ENCODE measurements at places on chromosomes 5 and 9.

- no peak for DNase-seq
Measured at GRCh38 chr5:35166043-35166442, 64.2 kb downstream of the PRLR start.

- no peak for DNase-seq
Measured at GRCh38 chr5:14038341-14038959, 94.0 kb upstream of the DNAH5 start.

- DNase-seq = no peak
Measured at GRCh38 chr9:28934111-28934510, 1360.8 kb upstream of the C9orf72 start.

DNA sequence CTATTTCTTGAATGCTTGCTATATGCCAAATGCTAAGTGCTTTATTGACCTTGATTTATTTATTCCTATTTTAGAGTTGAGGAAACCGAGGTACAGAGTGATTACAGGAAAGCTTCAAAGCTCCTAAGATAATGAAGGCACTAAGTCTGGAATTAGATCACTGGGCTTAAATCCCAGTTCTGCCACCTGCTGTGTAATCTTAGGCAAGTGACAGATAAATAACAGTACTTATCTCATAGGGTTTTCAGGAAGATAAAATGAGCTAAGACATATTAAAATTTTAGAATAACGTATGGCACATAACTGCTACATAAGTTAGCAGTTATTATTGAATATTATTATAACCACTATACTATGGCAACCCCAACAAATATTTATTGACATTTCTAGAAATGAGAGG lies 843.8 kb downstream of the DTWD2 start:
- DNase-seq = no peak

DNA sequence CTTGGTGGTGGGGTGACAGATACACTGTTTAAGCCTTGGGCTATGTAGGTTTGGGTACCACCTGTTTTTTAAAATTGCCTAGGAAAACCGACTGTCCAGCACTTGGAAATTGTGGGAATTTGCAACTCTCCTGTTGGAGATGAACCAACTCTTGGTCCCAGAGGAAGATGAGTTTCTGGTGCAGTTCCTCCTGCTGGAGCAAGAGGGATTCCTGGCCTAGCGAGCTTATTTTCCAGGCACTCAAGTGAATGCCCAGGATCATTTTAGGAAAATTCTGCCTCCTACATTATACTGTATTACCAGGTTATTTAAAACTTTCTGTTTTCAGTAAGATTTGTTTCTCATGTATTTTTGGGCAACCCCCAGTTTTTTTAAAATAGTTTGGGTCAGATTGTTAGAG lies 33.7 kb downstream of the AP3S1 start:
- DNase-seq = peak; percentile 43

GRCh38 chr5:92641031-92641962 lies 939.7 kb downstream of the NR2F1-AS1 start:
- peak; percentile 45 for DNase-seq

- DNase-seq = peak; percentile 17
Measured at GRCh38 chr5:122715095-122715494, 59.8 kb upstream of the SNX2 start.

DNA sequence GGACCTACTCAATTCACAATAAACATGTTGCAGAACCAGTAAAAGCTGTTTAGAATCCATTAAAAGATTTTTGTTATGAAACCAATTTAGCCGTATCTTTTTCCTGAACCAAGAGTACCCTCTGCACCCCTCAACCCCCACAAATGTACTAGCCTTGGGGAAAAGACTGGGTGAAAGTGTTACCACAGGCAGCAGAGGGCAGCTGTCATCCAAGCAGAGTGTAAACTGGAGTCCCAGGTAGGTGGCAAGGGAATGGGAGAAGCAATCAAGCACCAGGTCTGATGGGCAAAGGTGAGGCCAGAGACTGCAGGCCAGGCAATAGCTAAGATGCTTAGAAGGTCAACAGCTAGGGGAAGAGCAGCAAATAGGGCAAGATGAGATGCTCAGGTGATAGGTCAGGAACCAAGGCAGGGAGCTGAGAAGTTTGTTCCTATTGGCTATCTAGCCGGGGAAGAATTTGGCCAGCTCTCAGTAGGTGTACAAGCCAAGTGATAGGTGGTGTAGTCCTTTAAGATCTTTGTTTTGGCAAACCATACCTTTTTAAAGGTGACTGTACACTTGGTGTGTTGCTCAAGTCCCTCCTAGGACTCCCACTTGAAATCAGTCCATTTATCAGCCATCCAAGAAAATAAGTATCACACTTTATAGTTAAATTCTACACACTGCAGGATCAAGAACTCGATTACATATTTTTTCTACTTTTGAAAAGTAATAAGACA lies 77.8 kb upstream of the CCDC112 start:
- peak; percentile 31 for DNase-seq

- DNase-seq = no peak
Measured at GRCh38 chr5:25707093-25707492, 1062.3 kb upstream of the CDH10 start.

DNA sequence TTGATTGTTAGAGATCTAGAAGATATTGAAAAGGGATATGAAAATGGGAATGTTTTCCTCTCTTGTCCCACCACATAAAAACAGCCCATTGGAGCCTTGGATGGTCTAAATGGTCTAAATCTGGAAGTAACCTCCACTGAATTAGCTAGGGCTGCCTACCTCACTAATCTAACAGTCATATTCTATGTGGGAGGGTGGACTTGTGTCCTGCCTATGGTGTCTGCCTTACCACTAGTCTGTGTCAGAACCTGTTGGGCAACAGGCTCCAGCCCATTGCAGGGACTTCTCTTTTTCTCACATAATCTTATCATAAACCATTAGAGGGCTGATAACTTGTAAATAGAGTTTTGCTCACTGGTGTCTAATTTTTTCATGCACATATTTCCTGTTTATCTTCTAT lies 548.8 kb upstream of the CDH18 start:
- DNase-seq = no peak

- no peak for DNase-seq
Measured at GRCh38 chr9:120265791-120266190, 314.2 kb downstream of the CDK5RAP2 start.

GRCh38 chr5:38582293-38582974 lies 26.0 kb upstream of the LIFR start:
- DNase-seq = peak; percentile 55

GRCh38 chr9:98961513-98962180 lies 17.9 kb downstream of the COL15A1 start:
- no peak for DNase-seq

DNA sequence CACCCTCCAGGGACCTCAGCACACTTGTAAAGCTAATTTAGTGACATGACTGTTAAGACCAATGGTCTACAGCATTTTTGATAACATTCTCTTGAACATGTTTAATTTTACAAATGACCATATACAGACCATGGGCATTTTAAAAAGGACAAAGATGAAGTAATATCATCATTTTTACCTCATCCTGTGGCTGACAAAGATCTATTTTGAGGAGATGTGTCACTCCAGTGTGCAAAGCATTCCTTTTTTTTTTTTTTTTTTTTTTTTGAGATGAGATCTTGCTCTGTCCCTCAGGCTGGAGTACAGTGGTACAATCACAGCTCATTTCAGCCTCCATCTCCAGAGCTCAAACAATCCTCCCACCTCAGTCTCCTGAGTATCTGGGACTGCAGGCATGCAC lies 118.2 kb upstream of the TBC1D2 start:
- DNase-seq = no peak

DNA sequence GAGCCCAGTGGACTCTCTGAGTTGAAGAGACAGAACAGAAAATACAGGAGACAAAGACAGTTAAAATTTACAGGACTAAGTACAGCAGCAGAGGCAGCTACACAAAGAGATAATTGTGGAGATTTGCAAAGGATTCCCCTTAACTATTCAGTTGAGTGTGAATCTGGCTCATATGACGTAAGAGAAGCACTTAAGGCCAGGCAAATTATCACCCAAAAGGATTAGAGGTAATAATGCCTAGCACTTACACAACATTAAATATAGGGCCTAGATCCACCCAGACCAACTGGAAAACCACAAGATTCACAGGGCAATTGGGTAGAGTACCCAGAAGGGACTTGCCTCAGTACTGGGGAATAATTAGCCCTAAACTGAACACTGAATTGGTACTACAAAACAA lies 41.3 kb downstream of the ADAMTS6 start:
- peak; percentile 90 for DNase-seq

DNA sequence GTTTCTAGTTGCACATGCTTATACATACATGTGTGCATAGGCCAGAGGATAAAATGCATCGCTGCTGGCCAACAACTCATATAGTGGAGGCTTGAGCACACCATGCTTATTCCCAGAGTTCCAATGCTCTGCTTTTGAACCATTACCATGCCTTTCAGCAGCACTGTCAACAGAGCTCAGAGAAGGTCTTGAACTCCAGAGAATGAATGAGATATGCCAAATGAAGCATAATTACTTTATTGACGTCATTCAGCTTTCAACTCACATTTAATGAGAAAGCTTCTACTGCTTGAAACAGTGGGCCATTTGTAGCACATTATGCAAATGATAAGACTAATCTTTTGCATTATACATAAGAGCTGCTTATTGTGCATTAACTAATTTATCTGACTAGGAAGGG lies 765.3 kb upstream of the GRAMD2B start:
- DNase-seq = peak; percentile 78

GRCh38 chr5:98735806-98736507 lies 37.5 kb upstream of the RGMB start:
- no peak for DNase-seq

DNA sequence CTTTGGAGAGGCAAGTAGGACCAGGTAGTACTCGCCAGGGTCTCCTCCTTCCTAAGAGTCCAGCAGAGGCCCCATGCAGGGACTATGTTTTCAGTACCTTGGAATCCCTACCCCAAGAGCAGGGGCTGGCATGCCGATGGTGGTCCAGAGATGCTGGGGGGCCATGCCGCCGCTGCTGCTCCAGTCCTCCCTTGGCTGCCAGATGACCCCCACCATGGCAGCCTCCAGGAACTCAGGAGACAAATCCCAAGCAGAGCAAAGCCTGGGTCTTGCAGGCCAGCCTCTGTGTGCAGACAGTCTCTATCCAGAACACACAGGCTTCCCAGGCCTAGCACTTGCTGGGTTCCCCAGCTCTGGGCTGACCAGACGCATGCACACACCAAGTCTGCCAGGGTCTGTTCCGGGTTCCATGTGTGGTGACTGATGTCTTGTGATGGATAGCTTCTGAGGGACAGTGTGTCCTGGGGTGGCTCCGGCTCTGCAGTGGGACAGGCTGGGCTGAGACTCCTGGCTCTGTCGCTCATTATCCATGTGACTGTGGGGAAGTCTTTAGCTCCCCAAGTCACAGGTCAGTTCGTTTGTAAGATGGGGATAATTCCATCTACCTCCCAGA lies 127.3 kb downstream of the CRB2 start:
- DNase-seq = no peak

DNA sequence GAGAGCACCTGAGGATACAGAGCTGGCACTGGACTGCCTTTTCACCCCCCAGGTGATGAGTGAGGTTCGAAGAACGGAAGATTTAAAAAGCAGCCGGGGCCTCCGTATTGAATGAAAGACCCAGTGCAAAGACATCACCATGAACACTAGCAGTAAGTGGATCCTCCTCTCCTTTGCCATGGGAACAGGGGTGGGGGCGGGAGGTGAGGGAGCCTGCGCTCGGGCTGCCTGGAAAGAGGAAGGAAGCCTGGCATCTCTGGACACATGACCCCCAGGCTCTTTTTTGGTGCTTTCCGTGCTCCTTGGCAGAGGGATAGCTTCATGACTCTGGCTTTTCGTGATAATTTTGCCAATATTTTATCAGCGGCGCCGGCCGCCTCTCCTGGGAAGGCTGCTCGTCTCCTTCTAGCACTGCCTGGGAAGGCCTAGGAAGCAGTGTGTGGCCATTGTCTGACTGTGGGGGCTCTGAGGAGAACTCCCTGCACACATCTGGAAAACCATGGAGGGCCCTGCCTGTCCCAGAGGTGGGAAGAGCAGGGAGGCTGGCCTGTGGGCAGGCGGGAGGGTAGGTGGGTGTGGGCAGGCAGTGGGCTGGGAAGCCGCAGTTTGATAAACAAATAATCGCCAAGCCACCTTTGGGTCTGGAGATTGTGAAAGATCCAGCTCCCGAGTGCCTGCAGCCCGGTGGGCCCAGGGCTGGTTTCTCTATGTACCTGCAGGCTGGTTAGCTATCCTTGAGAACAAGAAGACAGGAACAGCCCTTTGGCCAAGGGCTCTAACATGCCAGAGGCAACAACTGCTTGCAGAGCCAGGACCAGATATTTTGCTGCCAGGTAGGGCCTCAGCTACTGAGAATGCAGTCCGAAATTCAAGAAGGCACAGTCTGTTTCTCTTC lies 911 bp downstream of the ABLIM3 start:
- DNase-seq = no peak

GRCh38 chr5:10486511-10487344 lies 45.0 kb downstream of the ROPN1L start:
- DNase-seq = no peak

- DNase-seq = no peak
Measured at GRCh38 chr5:137703565-137703964, 32.3 kb downstream of the KLHL3 start.

- peak; percentile 45 for DNase-seq
Measured at GRCh38 chr9:78365748-78366697, 69.1 kb downstream of the PSAT1 start.

- DNase-seq = no peak
Measured at GRCh38 chr5:1670351-1670750, 129.3 kb downstream of the MRPL36 start.

DNA sequence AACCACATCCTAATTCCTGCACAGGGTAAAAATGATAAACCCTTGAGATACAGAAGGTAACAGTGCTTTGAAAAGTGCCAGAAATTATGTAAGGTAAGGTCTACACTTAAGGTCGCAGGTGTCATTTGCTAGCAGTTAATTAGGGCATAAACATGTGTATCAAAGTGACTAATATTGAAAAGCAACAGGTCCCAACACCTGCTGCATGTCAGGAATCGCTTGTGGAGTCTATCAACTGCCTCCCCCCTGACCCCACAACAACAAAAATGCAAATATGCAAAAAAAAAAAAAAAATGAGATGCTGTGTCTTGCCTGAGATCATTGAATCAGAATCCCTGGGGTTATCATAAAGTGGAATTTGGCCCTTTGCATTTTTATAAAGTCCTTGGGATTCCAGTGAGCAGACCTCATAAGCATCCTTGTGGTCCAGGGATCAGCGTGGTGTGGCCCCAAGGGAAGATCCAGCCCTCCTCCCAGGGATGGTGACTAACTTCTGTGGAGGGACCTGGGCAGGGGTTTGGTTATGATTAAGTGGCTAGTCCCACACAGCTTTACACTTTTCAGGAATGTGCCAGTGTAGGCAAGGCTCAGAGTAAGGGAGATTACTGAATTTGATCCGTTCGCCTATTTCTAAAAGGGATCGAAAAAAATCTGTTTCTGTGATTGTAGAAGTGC lies 92.5 kb upstream of the TNFSF8 start:
- no peak for DNase-seq

DNA sequence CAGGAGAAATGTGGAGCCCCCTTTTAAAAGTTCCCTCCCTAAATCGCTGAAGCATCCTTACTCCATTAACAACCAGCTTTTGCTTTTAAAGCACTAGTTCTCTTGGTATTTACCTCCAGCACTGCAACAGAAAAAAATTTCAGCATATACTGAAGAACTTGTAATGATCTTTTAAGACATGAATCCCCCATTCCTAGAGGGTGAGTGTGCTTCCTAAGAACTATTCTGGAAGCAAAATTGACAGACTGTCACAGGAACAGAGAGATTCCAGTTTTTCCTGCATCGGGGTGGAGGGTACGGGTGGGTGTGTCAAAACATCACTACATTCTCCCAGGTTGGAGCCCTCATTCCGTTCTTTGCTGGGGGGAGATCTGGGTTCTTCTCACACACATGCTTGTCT lies 151.9 kb downstream of the EBF1 start:
- no peak for DNase-seq

Measured in SK-MEL-5 (cell line).